ENCODE measurements at places on chromosomes 6 and 20.
A peak's percentile ranks its signal among the peaks of the same experiment; 100 is the strongest.

DNA sequence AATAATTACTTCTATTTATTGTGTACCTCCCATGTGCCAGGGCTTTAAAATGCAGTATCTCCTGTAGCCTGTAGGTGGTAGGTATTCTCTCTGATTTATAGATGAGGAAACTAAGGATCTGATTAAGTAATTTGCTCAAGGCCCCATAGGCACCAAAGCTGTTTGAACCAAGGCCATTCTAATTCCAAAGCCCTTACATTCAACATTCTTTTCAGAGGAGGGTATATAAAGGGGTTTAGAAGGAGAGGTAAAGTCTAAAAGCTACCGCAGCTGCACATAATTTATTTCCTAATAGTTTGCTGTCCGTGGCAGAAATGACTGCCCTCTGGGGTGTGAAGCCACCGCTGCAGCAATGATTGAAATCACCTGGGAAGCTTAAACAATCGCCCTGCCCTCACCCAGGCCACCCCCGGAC is 95.0 kb upstream of the FAM8A1 start:
- DNase-seq, result peak; percentile 10

GRCh38 chr6:130218134-130218533 is 4.6 kb downstream of the SAMD3 start:
- DNase-seq, result no peak

DNA sequence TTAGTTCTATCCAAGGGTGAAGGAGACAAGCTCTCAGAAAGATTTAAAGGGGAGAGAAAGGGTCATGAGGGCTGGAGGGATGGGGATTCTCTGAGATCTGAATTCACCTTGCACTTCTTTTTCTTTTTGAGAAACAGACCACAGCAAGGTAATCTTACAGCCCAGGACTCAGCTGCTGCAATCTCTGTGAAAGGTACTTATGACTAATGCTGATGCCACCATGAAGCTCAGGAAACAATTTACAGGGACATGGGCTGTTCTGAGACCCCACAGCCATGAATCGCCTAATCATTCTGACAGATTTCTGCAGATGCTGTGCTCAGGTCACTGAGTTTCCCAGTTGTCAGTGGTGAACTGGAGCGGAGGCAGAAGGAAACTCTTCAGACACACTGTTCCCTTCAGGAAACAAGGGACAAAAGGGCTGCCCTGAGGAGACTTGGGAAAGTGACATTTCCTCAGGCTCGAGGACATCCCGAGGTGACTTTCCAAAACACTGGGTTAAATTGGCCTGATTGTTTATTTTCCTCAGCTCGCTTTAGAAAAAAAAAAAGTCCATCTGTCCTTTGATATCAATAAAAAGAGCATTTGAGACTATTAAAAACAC is 103.8 kb upstream of the PLCB4 start:
- no peak for DNase-seq

- no peak for DNase-seq
Observed at GRCh38 chr20:60327971-60328660, 369.9 kb downstream of the CDH26 start.

DNA sequence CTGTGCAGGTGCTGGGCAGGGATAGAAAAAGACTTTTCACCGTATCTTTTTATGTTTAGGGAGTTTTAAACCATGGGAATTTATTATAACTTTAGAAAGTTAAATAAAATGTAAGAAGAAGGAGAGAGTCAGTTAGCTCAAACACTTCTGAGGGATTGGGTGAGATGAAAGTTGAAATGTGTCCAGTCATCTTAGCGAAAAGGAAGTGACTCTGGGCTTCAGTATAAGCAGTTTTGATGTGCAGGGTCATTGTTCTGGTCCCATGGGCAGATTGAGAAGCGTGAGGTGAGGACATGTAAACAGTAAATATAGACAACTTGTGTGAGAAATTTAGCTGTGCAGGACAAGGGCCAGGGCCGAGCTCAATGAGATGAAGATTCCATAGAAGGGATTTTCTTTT is 66.9 kb downstream of the TOX2 start:
- DNase-seq, result no peak

- DNase-seq, result no peak
Observed at GRCh38 chr6:110800839-110801196, 14.5 kb downstream of the CDK19 start.

GRCh38 chr6:26104457-26105108 is 17.4 kb downstream of the HFE start:
- no peak for DNase-seq

DNA sequence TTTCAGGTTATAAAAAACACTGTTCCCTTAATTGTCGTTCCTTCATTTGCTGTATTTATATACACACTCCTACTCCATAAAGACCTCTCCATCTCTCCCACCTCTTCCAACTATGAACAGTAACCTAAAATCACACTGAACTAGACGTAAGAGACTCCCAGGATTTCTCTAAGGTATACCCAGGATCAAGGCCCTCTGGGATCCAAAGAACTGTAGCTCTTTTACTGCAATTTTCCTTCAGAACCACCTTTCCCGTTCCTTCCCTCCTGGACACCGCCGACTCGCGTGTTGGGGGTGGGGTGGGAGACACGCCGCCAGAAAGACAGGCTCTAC is 680 bp downstream of the LATS1 start:
- no peak for DNase-seq

- DNase-seq, result no peak
Observed at GRCh38 chr6:111470991-111471390, 12.0 kb downstream of the REV3L start.

- no peak for DNase-seq
Observed at GRCh38 chr6:16944596-16944995, 157.3 kb upstream of the STMND1 start.

GRCh38 chr20:1894951-1895673 is at the start of gene SIRPA:
TSS of gene SIRPA (plus strand) at chr20:1895407. CDS start at chr20:1895448, 41 bp downstream.
- no peak for DNase-seq

DNA sequence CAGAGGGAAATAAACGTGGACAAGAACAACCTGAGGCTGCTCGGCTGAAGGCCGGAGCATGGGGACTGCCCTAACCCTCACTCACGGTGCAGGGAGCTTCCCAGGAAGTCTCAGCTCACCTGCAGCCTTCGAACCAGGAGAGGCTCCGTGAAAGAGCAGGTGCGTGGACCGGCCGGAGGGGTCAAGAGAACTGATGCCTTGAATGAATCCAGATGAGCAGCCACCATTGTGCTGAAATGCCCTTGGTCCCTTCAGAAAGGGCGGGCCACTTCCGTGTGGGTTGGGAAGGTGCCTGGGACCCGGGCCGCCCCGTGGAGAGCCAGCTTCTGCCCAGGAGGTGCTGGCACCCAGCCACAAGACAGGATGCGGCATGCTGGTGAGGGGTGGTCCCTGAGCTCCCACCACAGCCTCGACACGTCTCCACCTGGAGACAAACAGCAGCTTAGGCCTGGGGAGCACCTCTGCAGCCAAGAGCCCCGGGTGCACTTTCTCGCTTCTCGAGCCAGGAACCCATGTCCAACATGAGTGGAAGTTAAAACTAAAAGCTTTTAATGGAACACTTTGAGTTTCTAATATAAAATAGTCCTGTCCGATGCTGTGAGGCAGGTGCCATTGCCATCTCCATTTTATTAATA is 83.5 kb downstream of the TTLL2 start:
- no peak for DNase-seq

GRCh38 chr20:14984305-14984704 is 646.9 kb upstream of the FLRT3 start:
- DNase-seq, result no peak

- peak; percentile 62 for DNase-seq
Observed at GRCh38 chr6:711925-712324, 19.0 kb upstream of the EXOC2 start.

- no peak for DNase-seq
Observed at GRCh38 chr6:153062516-153062915, 60.0 kb upstream of the MTRF1L start.

DNA sequence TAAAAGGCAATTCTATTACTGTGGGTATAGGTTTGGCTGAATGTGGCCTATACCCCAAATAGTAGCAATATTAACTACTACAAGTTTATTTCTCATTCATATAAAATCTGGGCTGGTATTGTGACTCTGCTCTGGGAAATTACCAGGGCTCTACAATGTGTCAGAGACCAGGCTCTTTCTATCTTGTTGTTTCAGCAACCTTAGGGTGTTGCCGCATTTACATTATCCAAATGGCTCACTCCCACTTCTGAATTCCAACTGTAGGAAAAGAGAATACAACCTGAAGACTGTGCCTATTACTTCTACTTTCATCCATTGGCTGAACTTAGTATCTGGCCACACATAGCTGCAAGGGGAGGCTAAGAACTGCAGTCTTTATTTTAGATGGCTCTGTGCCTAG is 106.7 kb upstream of the CENPW start:
- DNase-seq, result no peak

- DNase-seq, result no peak
Observed at GRCh38 chr20:10622657-10623418, 51.0 kb downstream of the JAG1 start.

DNA sequence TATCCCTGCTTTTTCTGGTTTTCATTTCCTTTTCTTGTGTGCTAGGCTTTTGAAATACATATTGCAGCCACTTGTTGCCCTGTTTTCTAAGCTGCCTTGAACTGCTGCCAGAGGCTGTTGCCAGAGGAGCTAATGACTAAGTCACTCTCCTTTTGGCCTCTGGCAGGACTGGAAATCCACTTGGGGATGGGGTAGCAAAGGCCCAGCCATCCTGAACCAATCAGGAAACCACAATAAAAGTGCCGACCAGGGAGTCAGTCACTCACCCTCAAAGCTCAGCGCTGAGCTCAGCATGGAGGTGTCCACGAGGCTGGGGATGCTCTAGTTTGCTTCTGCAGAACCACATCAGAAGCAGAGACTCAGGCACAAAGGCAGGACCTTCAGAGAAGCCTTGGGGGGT is 813.0 kb downstream of the DHX35 start:
- no peak for DNase-seq

DNA sequence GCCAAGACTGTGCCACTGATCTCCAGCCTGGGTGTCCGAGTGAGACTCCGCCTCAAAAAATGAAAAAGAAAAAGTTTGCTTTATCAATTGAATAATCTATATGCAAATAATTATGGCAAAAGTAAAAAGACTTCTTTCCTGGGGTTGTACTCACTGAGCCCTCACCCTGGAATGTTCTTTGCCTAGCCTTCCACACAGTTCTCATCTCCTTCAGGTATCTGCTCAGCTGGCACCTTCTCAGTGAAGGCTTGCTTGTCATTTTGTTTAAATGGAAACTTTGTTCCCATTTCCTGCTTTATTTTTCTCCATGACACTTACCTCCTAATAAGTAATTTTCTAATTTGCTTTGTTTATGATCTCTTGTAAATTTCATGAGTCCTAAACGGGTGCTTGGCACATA is 96.7 kb downstream of the SGK1 start:
- no peak for DNase-seq

- DNase-seq, result no peak
Observed at GRCh38 chr6:149887343-149887742, 10.6 kb downstream of the RAET1E start.

- DNase-seq, result no peak
Observed at GRCh38 chr6:47231151-47231550, 78.6 kb downstream of the TNFRSF21 start.

DNA sequence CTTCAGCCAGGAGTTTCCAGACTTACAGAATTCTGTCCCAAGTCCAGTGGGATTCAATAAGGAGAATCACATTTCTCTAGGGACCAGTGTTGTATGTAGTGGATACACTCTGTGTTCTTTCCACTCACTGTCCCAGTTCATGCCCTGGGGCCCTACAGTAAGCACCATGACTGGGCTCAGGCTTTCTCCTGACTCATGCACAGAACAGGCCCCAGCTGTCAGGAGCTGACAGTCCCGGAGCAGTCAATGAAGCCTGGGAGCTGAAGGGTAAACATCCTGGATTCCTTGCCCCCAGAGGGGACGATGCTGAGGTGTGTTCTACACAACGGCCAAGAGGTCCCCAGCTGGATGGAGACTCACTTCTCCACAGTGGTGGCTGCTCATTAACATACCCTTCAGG is 40.2 kb upstream of the LRFN2 start:
- DNase-seq, result no peak

- no peak for DNase-seq
Observed at GRCh38 chr20:56769921-56770600, 141.0 kb downstream of the TFAP2C start.

DNA sequence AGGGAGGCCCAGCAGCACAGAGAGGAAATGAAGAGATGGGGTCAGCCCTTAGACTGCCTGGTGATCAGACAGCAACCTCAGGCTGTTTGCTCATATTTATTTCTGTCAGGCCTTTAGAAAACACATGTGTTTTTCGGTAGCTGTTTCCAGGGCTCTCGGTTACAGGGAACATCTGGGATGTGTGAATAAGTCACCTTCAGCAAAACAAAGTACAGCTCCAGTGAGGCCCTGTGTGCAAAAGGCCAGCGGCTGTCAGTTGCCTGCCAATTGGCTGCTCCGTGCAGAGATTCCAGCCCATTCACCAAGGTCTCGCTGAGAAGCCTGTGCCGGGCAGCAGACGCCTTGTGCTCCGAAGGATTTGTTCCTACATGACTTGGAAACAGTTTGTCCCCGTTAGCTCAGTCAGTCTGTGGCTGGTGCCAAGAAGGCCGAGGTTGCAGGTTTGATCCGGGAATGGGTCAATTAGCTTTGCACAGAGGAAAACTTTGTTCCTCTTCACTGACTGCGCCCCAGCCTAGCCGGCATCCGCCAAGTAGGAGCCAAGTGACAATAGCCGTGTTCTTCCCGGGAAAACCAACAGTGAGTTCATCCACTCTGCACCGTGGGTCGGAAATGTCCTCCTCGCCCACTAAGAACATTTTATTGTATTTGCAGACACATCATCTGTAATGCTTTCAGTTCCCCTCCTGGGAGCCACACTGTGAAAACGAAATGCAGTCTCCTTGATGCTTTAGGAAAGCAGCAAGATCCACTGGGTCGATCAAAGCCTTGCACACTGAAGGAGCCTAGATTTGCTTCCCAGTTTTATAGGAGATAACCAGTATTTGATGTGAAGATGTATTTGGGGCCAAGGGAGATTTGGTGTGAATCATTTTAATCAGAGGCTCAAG is 315.4 kb upstream of the CDYL start:
- no peak for DNase-seq

GRCh38 chr20:40890181-40890580 is 138.4 kb upstream of the TOP1 start:
- DNase-seq, result no peak

DNA sequence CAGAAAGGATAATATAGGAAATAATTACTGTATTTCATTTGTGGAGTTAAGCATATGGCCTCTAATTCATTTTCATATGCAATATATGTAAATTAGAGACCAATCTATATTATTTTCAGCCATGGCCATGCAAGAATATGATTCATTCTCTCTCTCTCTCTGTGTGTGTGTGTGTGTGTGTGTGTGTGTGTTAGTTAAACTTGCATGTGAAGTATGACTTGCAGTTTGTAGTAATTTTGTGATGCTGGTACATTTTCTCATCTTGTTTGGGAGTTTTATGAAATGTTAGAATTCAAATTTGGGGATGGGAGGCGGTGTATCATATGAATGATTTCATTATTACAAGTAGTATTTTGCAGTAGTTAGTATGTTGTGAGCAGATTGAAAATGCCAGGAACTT is 74.8 kb downstream of the JARID2 start:
- no peak for DNase-seq

DNA sequence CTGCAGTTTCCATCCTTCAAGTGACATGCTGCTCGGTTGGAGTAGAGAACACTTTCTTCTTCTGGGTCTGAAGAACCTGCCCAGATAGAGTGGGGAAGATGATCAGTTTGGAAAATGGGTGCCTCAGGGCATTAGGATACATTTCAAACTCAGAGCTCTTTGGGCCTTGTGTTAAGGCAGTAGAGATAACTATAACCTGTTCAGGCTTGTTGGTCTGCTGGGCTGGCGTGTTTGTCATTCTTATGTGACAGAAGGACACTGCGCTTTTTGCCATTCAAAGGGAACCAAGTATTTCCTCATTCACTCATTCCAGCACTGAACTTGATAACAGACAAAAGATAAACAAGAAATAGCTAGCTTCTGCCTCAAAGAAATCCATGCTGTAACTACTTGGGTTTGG is 3.8 kb downstream of the TOMM34 start:
- DNase-seq, result no peak
